ENCODE measurements at places on chromosomes 11 and 22.

GRCh38 chr11:47350315-47350714 is 2.2 kb downstream of the MYBPC3 start:
- DNase-seq = no peak

DNA sequence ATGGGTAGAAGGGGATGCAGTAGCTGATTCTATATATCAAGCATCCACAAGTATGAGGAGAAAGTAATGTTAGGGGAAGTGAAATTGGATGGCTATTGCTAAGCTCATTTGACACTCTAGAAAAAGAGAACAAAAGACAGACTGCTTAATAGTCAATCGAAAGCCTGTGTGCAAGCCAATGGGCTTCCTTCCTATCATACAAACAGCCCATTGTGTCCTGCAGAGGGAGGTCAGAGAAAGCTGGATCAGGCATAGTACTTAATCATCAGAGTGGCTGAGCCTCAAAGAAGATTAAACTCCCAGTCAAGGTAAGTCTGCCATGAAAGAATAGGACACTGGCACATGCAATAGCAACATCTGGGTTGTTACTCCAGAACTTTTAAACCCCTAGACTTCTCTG is 50.9 kb upstream of the PGR start:
- no peak for DNase-seq

DNA sequence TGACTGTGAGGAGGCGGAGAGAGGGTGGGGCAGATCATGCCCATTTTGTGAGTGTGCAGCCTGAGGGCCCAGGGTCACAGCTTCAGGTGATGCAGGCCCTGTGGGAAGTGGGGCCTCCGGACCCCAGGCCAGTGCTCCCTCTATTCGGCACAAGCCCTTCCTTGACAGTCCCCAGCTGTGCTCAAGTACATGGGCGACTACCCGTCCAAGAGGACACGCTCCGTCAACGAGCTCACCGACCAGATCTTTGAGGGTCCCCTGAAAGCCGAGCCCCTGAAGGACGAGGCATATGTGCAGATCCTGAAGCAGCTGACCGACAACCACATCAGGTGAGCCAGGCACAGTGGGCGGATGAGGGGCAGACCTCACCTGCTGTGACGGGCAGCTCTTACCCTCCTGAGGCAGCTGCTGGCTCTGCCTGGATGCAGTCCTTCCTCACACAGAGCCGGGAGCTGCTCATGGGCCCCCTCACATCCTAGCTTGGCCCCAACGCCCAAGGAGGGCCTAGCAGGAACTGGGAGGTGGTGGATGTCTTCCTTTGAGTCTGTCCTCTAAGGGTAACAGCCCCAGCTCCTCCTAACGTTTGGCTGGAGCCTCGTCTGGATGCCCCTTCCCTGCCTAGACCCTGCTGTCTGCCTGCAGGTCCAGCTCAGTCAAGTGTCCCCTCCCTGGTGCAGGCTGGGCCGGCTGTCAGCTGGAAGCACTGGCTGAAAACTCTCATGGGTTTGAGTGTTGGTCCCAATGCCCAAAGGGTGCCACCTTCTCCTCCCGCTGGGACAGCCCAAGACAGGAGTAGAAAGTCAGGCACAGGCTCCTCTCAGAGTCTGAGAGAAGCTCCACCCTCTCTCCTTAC is 76.1 kb downstream of the MYO7A start:
- DNase-seq = no peak

DNA sequence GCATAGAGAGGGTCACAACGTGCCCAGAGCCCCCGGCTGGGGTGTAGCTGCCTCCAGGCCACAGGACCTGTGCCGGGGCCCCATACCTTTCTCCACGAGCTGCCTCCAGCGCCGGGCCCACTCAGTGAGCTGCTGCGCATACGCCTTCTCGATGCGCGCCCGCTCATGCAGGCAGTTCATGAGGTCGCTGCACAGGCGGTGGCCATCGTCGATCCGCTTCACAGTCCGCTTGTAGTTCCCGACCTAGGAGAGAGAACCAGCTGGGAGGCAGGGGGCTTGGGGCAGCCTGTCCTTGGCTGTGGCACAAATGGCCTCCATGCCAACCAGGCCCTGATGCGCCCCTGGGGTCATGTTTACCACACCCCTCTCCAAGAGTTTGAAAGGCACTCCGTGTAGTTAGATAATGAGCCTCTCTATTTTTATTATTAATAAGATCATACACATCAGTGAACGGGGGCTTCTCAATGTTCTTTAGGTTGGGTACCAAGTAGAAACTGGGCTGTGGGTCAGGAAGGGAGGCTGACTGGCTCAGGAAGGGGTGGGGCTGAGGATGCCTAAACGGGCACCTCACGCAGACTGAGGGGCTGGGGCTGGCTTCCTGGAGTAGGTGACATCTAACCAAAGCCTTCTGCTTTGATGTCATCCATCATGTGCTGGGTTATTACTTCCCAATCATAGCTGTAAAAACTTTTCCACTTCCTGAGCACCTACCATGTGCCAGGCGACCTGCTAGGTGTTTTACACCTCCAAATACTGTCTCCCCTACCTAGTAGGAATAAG is 36.5 kb upstream of the ARFGAP3 start:
- DNase-seq = no peak

- no peak for DNase-seq
These were observed 26.5 kb upstream of the PRDM10 start for GRCh38 chr11:130029137-130029536.

DNA sequence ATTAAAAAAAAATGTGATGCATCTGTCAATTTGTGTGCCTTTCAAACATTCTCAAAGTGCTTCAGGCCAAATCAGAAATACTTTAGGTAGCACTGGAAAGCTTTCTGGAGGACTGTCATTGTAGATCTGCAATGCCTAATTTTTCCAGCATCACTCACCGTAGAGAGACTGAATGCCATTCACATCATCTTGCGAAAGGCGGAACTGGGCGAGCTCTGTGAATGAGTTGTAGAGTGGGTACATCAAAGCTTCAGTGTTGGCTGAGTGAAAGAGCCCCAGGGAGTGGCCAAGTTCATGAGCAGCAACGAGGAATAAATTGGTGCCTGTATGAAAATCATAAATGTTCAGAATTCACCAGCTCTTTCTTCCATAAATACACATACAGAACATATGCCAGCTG is 4.0 kb downstream of the MMP10 start:
- no peak for DNase-seq

GRCh38 chr11:43723617-43724016 is 43.1 kb downstream of the HSD17B12 start:
- DNase-seq = no peak

- DNase-seq = no peak
These were observed at the start of gene MPPED2 for GRCh38 chr11:30586251-30587144. Gene MPPED2, minus strand, starts transcription at chr11:30586353. Its CDS starts 5,980 bp downstream, at chr11:30580373.

DNA sequence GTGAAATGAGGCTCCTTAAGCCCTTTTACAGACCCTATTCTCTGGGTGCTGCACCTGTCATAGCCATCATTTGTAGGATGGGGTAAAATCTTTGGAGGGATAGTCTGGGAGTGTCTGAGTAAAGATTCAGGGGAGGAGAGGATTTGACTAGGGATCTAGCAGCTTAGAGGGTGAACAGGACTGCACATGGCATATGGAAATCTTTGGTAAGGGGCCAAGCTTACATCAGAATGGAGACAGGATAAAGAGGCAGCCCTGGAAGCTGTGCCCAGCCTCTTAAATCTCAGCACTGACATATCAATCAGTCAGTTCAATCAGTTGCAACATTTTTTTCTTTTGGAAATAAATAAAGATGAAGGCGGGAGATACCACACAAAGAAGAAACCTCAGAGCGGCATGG is 301.8 kb upstream of the CADM1 start:
- DNase-seq = no peak

DNA sequence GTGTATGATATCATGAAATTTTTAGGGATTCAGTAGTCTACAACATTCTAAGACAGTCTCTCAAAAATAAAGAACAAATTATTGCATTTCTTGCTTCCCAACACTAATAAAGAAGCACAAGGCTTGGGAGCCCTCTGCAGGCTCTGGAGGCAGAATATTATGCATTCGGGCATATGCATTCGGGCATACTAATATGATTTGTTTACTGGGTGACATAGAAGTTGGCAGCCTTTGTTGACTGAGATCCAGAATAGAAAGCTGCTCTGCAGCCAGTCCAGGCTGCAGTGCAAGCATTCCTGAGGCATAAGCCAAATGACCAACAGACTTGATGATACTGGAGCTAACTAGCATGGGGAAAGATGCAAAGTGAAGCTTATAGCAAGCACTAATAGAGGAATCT is 945.5 kb downstream of the OPCML start:
- no peak for DNase-seq

- no peak for DNase-seq
These were observed 204.6 kb downstream of the BARX2 start for GRCh38 chr11:129580278-129580677.

DNA sequence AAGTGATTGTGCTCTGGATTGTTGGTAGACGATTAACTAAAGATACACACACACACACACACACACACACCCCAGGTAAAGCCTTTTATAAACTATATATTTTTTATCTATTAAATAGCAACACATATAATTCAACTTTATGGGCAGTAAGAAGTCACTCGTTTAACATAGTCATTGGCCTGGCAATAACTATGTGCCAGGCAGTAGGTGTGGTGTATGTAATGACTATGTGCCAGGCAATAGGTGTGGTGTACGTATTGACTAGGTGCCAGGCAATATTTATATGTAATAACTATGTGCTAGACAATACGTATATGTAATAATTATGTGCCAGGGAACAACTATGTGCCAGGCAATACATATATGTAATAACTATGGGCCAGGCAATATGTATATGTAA is 40.0 kb upstream of the TENM4 start:
- DNase-seq = no peak

- DNase-seq = no peak
These were observed 3.1 kb upstream of the CAVIN3 start for GRCh38 chr11:6323291-6323905.

DNA sequence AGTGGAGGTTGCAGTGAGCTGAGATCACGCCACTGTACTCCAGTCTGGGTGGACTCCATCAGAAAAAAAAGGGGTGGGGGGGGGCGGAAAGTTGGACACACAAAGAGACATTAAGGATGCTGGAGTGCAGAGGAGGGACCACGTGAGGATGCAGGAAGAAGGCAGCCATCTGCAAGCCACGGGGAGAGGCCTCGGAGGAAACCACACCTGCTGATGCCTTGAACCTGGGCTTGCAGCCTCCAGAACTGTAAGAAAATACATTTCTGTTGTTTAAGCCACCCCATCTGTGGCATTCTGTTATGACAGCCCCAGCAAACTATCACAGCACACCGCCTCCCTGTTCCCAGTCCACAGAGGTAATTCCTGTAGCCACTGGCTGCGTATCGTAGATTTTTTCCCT is 9.2 kb upstream of the STIP1 start:
- no peak for DNase-seq

DNA sequence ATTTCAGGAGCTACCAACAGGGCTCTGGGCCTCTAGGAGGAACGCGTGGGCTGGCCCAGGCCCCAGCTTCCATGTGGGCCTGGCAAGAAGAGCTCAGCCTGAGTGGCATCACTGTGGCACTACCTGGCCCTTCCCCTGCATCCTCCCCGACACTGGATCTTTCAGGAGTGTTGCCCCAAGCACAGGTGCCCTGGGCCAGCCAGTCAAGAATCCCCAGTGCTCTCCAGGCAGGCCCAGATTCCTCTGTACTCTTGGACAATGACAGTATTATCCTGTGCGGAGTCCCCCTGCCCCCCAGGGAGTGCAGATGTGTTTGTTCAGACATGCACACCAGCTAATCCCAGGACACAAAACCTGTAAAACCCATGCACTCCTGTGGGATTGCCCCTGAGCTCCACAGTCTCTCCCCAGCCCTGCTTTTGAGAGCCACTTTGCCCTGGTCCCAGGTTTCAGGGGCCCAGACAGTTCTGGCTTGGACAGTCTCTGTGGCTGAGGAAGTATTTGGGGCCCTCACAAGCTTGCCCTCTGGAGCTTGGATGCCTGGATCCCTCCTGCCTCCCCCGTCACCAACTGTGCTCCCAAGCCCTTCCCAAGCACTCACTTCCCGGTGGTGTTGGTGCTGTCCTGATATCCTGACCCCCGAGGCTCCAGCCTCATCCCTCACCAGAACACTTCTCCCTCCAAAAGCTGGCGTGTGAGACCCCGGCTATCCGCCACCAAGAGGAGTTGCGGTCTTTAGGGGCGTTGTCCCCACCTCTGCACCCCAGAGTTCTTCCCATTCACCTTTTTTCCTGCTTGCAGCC is 39.9 kb downstream of the KCNC1 start:
- no peak for DNase-seq

DNA sequence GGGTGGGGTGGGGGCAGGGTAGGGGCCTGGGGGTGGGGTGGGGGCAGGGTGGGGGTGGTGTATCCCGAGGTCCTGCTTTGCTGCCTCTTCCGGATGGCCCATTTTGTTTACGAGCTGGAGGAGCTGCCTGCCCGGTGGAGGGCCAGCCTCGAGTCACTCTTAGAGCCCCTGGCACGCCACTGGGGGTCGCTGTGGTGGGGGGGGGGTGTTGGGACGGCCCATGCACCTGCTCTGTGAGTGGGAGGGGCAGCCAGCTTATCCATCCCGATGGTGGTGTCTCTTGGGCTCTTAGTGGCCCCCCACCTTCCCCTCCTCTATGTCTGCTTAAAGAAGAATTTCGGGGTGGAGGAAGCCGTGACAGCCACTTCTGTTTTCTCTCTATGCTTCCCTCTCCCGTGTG is 24.6 kb downstream of the MRGPRD start:
- DNase-seq = peak; percentile 28

GRCh38 chr22:26462051-26462450 is 21.5 kb downstream of the HPS4 start:
- DNase-seq = no peak

GRCh38 chr22:35312198-35313059 is 12.7 kb downstream of the TOM1 start:
- DNase-seq = no peak

DNA sequence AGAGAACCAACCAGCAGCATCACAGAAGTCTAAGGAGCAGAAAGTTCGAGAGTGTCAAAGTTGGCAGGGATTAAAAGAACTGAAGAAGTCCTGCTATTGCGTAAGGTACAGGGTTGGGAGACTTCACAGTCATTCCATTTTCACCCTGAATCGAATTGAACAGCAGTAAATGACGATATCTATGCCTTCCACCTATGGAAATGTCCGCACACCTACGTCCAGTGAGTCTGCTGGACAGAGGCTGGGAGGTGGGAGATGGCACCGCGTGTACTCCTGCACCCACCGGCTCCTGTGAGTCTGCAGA is 116.7 kb downstream of the MICAL3 start:
- DNase-seq = no peak

DNA sequence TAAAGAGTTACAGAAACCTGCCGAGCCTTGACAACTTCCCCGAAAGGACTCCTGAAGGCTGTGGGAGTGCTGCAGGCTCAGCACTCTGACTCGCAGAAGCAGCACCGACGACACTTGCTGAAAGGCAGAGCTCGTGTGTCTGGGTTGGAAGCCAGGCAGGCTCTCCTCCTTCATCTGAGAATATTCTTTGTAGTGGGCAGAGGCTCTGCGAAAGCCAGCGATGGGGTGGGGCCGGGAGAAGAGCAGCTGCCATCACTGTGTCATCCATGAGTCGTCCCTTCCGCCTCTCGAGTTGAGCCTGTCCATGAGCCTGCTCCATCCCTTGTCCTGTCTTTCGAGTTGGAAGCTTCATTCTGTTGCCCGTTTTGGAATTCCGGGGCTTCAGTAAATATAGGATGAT is 11.9 kb downstream of the GLB1L2 start:
- DNase-seq = no peak

- DNase-seq = no peak
These were observed 109.7 kb upstream of the GALNT18 start for GRCh38 chr11:11731311-11732083.

- DNase-seq = no peak
These were observed 36.1 kb downstream of the NEU3 start for GRCh38 chr11:75024764-75025211.

Measured in memory B cell (primary cell).